Kidney epithelial cell (primary cell): ENCODE measurements at places on chromosomes 13 and 19. TPM values are rescaled to one million over a fixed set of nuclear protein-coding genes. Genes with fewer than 3 reads are reported as not detected.

- DNase-seq, result no peak
These were observed 129.3 kb downstream of the ATP11A start for GRCh38 chr13:112819111-112819510.

GRCh38 chr13:20503088-20504083 lies 22.3 kb downstream of the CRYL1 start:
- DNase-seq, result no peak

- DNase-seq, result no peak
These were observed 9.8 kb upstream of the SIGLEC12 start for GRCh38 chr19:51511353-51511752.

Gene TMPRSS9
- not detected in 2 replicates for total RNA-seq

- no peak for DNase-seq
These were observed 441.5 kb downstream of the DIAPH3 start for GRCh38 chr13:59721926-59722910.

- DNase-seq, result no peak
These were observed 14.0 kb downstream of the CD70 start for GRCh38 chr19:6576869-6577475.

GRCh38 chr19:42176649-42176989 lies 40.9 kb downstream of the DEDD2 start:
- DNase-seq, result no peak

Gene ZNF536
- 0.13 and 0.21 TPM in 2 replicates for total RNA-seq

- no peak for DNase-seq
These were observed 780.5 kb upstream of the ARGLU1 start for GRCh38 chr13:107348471-107348870.

DNA sequence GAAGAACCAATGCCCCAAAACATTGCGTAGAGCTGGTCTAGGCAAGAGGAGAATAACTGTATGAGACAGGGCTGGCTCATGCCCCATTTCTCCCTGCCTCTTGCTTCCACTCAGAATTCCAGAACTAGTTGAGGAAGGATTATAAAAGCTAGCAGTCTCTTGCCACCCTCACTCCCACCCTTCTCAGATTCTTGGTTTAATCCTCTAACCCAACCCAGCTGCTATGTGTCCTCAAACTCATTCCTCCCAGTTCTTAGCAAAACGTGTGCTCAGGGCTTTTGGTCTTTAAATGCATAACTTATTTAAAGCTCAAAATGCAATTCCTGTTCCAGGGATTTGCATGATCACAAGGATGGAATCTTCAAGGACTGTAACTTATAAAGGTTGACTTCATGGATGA lies 466.3 kb downstream of the COG6 start:
- no peak for DNase-seq

Gene LCP1
- total RNA-seq, result 83.1 and 87.6 TPM in 2 replicates

DNA sequence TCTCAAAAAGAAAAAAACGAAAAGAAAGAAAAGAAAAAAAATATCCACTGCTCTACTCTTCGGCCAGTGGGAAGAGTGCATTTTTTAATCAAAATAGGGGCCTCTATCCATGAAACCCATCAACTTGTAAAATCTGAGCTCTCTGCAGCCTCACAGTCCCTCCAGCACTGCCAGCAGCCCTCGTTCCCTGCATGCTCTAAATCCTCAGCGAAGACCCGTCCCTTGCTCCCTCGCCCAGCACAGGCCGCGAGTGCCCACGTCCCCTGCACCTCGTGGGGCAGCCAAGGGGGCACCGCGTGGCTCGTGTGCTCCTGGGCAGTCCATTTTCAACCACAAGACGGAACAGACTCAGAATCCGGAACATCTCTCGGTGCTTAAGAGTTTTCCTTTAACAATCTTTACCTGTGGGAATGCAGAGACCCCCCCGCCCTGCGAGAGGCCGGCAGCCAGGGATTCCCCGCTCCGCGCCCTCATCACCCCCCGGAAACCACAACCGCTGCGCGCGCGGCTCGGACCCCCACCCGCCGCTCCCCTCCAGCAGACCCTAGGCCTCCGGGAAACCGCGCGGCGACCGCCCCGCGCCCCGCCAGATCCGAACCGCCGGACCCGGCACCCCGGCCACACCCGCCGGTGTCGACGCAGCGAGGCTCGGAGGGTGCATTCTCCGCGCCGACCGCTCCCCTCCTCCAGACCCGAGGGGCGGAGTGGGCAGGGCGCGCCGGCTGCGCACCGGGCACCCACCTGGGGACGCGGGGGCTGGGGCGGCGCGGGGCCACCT lies 638 bp downstream of the ANKRD27 start:
- DNase-seq, result no peak

- DNase-seq, result no peak
These were observed 6.1 kb upstream of the LMNB2 start for GRCh38 chr19:2462635-2463421.

- DNase-seq, result no peak
These were observed 57.2 kb downstream of the RNF17 start for GRCh38 chr13:24821207-24821606.

Gene ZNF528
- total RNA-seq, result 17.3 and 22.4 TPM in 2 replicates

DNA sequence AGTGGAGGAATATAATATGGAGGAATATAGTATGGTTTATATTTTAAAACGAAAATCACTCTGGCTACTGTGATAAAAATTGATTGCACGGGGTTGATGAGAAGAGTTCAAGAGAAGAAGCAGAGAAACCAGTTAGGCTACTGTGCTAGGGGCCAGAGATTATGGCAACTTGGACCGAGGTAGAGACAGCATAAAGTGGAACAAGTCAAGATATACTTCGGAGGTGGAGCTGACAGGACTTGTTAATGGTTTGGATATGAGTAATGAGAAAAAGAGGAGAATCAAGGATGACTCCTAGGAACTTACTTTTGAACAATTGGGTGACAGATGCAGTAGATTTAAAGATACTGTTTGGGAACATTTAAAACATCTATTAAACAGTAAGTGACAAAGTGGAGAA lies 6.6 kb upstream of the WDFY2 start:
- DNase-seq, result no peak

DNA sequence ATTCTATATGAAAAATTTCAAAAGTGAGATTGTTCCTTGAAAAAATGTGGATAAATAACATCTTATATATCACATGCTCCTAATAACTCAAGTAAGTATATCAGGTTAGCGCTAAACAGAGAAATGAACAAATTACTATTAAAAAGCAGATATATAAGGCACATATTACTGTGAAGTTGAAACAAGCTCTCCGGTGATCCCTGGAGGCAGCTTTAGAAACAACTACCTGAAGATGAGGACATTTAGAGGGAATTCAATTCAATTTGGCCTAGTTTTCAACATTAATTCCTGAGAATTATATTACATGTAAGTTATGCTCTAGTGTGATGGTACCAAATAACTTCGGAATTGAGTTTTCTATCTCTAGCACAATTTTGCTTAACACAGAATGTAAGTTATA lies 1373.6 kb upstream of the SPRY2 start:
- DNase-seq, result no peak

Gene CDC42EP5
- 21.4 and 24.4 TPM in 2 replicates for total RNA-seq

Gene APOC4
- total RNA-seq, result not detected in 2 replicates

DNA sequence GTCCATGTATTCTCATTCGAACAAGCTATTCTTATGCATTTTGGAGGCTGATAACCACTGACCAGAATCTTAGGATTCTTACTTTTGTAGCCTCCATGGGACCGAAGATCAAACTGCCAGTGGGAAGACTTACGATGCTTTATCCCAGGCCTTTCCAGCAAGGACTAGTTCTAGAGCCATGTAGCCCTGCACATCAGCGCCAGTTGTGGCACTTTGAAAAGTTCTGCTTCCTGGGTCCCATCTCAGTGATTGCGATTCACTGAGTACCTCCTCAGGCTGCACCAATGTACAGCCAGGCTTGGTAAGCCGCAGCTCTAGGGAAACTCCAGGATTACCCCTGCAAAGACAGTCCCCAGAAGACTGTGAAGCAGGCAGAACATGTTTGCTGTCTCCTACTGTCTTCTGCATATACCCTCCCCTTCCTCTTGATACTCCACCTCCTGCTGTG lies 18.9 kb upstream of the ENOX1 start:
- no peak for DNase-seq

GRCh38 chr13:79231887-79232286 lies 174.2 kb downstream of the RBM26 start:
- no peak for DNase-seq

Gene KLK4
- not detected in 2 replicates for total RNA-seq

GRCh38 chr13:75368167-75368566 lies 113.8 kb downstream of the TBC1D4 start:
- DNase-seq, result peak; percentile 51

DNA sequence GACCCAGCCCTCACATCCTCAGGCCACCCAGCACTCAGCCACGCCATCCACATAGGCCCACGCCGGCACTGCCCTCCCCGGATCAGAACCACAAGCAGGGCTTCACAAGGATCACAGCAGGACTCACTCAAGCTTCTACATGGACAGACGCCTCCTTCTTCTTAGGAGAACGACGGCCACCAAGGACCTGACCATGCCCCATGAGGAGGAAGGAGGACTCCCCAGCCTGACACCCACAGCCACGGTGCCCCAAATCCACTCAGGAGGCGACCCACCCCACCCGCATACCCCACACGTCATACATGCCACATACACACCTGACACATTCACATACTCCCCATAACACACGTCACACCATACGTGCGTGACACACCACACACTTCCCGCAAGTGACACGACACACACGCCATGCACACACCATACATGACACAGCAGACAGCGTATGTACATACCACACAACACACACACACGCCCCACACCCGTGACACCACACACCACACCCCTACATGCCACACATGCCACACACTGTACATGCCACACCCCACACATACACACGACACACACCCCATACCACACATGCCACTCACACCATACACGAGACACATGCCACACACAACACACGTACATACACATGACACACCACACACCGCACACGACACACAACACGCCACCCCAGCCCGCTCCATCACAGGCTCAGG lies 50.4 kb downstream of the MLLT1 start:
- no peak for DNase-seq

DNA sequence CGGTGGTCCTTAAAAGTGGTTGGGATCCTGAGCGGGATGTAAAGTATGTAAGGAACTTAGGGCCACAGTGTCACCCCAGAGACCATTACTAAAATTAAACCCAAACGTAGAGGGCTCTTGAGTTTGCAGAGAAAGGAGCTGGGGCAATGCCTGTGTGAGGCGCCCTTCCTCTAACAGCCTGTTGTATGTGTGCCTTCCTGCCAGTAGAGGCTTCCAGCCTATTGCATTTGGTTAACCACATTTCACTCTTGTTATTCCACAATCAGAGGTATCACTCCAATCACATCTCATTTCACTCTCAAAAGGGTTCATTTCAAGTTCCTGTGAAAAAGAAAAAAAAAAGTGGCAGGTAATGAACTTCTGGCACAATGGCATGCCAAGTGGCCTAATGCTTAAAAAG lies 29.4 kb downstream of the DIAPH3 start:
- DNase-seq, result no peak

DNA sequence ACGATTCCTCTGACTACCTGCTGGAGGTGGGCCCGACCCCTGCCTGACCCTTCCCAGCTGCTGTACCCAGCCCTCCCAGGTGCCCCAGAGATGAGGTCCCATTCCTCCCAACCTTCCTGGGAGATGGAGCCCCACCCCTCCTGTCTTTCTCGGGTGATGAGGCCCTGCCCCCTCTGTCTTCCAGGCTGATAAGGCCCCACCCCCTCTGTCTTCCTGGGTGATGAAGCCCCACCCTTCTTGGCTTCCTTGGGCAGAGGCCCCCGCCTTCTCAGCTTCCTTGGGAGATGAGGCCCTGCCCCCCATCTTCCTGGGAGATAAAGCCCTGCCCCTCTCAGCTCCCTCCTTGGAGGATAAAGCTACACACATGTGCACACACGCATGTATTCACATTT lies 47.9 kb downstream of the CERS4 start:
- no peak for DNase-seq

DNA sequence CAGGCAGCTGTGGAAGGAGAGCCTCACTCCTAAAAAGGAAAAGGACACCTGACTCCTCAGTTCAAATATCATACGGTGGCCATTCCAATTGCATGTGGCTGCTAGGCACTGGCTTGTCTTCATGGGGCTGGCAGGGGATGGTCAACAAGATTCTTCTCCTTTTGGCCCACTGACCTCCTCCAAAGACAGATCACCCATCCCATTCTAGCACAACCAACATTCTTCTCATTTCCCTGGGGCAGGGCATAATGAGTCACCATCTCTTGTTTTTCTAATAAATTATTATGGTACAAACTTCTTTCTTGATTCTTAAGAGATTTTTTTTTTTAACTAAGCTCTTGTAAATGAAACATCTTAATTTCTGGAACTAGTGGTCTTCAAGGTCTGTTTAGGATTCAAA lies 136.7 kb upstream of the NBEA start:
- no peak for DNase-seq

DNA sequence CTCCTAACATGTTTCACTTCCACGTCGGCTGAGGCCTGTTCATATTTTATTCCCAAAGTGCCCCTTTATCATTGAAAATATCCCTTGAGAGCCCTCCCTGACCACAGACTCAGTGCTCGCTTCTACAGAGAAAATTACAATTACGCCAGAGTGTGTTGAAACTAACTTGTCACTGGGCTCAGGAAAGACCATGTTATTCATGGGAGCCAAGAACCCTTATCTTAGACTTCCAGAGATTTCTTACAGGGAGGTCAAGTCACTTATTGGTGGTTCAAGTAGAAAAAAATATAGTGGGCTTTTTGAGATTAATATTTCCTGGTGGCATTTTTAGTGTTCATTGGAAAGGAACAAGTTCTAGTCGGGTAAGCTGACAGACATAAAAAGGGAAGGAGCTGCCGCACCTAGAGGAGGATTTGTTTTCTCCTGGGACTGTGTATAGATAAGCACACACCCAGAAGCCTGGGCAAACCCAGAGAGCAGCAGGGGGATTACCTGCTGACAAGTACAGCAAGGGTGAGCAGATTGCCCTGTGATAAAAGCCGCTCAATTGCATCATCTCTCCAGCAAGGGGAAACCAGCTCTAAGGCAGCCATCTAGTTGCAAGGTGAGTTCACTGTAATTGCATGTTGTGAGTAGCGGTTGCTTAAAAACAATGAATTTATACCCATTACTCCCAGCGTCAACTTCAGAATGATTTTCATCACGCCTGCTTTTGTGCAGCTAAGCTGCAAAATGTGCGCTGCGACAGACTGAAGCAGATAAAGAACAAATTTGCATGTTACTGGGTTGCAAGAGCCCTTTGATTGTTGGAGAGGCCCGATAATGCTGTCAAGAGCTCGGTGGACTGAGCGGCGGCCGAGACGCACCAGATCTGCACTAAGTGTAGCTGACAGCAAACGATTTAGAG lies 46.2 kb downstream of the DCT start:
- DNase-seq, result no peak
